ENCODE measurements at places on chromosomes 7 and 10. TPM values are rescaled to one million over a fixed set of nuclear protein-coding genes. Genes with fewer than 3 reads are reported as not detected.

Gene MPP7
- 0.59 TPM for total RNA-seq

Gene CNPY1
- not detected for total RNA-seq

Gene NEURL1
- 0.59 TPM for total RNA-seq

Gene SEMA3D
- total RNA-seq = 6.8 TPM

Gene MYH16
- under 0.01 TPM for total RNA-seq

Gene CLRN3
- not detected for total RNA-seq

Gene TEX47
- total RNA-seq = not detected

Gene HOXA9
- total RNA-seq = 8.6 TPM

Gene WNT8B
- not detected for total RNA-seq

Gene LRMDA
- 0.30 TPM for total RNA-seq

Gene TMEM139
- total RNA-seq = not detected

Gene PIP
- not detected for total RNA-seq

Gene NKX1-2
- total RNA-seq = not detected

Gene RALA
- 28.9 TPM for total RNA-seq

Gene PTN
- 7.7 TPM for total RNA-seq

Gene NODAL
- not detected for total RNA-seq

Gene SMKR1
- not detected for total RNA-seq

Gene DLG5
- total RNA-seq = 26.4 TPM

Gene NPC1L1
- not detected for total RNA-seq

Gene TLX1
- not detected for total RNA-seq

Gene ACTR3C
- total RNA-seq = 1.2 TPM

Gene CABCOCO1
- total RNA-seq = 0.18 TPM

Gene LIPM
- total RNA-seq = not detected

Gene INHBA
- total RNA-seq = 257 TPM

Gene SPDYE6
- not detected for total RNA-seq

Gene SPDYE8
- total RNA-seq = not detected

Gene NPVF
- total RNA-seq = not detected

Gene CDH23
- total RNA-seq = under 0.01 TPM

Gene ETV1
- 6.8 TPM for total RNA-seq

Gene SUGCT
- 16.0 TPM for total RNA-seq

Gene GRM3
- not detected for total RNA-seq

Gene OR6B1
- total RNA-seq = not detected

Gene AS3MT
- 5.3 TPM for total RNA-seq

Gene TRIL
- total RNA-seq = 0.65 TPM

Measured in smooth muscle cell of the umbilical artery (primary cell).